CD4-positive, alpha-beta T cell treated with Interleukin-15 for 1 hour (primary cell): ENCODE measurements at places on chromosomes 7 and 10.
A peak's percentile ranks its signal among the peaks of the same experiment; 100 is the strongest.

GRCh38 chr7:55526770-55527169, 45.5 kb downstream of the VOPP1 start:
- DNase-seq = peak; percentile 45

DNA sequence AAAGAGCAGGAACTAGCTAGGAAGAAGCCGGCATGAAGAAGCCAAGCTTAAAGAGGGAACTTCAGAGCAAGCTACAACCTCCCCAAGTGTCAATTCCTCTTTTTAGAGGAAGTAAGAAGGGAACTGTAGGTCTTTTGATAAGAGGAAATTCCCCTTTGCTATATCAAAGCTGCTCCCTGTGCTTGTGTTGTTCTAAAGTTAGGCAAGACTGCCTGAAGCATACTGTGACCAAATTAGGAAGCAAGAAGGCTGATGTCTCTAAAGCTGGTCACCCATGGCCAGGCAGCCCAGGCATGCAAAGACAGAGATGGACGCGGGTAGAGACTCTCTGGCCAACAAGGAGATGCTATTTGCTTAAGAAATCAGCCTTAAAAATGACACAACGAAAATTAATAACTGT, 87.9 kb downstream of the RNF216 start:
- peak; percentile 63 for DNase-seq

DNA sequence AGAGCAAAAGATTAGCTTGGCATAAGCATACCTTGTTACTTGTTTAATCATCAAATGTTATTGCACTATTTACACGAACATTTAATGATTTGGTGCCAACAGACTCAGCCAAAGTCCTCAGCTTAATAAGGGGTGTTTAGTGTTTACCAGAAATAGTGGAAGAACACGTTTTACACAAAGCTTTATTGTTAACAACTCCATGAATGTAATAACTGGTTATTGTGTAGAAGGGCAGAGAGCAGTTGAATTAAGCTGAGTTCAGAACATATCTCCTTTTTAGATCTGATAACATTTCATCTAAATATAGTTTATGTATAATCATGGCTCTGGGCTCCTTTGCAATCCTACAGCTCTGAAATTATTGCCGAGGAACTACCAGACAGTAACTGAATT, 99.1 kb downstream of the CABCOCO1 start:
- DNase-seq = no peak

- no peak for DNase-seq
Measured at GRCh38 chr10:58560068-58560467, 47.4 kb downstream of the BICC1 start.

DNA sequence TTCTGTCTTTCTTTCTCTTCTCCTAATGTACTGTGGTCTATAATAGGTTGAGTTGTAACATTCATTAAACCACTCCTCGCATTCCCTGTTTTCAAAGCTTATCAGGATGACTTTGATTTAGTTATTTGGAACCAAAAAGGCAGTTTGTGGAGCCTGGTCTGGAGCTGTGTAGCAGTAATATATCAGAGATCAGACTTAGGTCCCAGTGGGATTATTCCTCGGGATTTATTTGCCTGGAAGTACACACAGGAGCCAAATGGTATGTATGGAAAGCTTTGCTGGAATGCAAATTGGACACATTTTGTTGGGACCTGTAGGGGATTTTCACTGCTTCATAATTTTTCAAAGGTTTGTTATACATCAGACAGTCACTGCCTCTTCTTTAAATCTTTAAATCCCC, 40.9 kb downstream of the GBF1 start:
- no peak for DNase-seq

DNA sequence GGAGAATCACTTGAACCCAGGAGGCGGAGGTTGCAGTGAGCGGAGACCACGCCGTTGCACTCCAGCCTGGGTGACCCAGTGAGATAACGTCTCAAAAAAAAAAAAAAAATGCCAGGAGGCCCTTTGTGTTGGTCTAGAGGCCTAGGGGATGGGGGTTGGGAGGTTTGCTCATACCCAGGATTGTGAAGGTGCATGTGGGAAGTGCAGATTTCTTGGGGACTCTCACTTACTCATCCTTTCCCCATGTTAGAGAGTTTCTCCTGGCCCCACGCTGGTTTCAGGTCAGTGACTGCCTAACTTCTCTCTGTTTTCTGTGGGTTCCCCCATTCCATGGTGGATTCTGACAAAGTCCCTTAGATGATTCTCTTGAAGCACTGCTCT, 471.5 kb upstream of the CNTNAP2 start:
- no peak for DNase-seq

DNA sequence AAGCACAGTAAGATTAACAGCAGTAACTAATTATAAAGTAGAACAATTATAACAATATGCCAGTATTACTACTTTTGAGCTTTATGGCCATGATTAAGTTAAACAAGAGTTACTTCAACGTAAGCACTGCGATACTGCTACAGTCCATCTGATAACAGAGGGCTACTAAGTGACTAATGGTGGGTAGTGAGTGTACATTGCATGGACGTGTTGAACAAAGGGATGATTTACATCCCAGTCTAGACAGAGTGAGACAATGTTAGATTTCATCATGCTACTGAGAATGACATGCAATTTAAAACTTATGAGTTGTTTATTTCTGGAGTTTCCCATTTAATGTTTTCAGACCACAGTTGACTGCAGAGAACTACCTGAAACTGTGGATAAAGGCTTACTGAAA, 45.6 kb downstream of the TPST1 start:
- DNase-seq = no peak

- DNase-seq = no peak
Measured at GRCh38 chr10:99346247-99346646, 17.1 kb downstream of the CNNM1 start.

- no peak for DNase-seq
Measured at GRCh38 chr7:149703044-149703650, 70.2 kb downstream of the ZNF467 start.

DNA sequence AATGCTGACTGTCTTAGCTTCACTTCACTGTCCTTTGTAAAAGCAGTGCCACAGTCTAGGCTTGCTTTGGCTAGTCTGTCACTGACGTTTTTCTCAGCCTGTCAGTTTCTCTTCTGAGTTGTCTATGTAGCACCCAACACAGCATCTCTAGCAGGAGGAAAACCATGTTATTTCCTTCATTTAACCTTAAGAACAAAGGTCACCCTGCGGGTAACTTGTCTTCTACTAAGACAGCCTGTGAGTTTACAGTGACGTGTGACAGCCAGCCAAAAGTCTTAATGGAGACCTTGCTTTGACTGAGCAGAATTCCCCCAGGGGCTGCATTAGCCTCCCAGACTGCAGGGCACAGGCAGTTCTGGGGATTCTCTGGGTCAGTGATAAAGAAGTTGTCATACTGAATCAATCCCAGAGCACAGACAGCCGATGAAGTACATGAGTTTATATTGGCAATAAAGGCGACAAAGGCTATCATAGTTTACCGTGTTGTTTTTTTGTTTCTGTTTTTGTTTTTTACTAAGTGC, 296.0 kb upstream of the KIAA1217 start:
- no peak for DNase-seq

DNA sequence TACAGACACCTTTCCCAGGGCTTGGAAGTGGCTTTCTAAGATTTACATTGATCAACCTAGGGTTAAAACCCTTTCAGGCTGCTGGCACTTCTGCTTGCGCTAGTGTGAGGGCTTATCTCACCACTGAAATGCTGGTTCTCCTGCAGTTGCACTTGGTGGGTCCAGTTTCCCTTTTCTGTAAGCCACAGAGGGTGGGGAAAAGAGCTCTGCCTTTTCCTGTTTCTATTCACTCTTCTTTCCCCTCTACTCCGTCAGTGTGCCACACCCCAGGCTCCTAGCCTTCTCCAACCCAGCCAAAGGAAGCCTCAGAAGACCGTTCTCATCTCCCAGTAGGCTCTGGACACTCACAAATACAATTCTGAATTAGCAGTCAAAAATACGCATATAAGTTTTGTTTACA, 19.0 kb upstream of the CAPZA2 start:
- DNase-seq = peak; percentile 45

GRCh38 chr7:36075561-36075960, 77.5 kb upstream of the EEPD1 start:
- DNase-seq = no peak

DNA sequence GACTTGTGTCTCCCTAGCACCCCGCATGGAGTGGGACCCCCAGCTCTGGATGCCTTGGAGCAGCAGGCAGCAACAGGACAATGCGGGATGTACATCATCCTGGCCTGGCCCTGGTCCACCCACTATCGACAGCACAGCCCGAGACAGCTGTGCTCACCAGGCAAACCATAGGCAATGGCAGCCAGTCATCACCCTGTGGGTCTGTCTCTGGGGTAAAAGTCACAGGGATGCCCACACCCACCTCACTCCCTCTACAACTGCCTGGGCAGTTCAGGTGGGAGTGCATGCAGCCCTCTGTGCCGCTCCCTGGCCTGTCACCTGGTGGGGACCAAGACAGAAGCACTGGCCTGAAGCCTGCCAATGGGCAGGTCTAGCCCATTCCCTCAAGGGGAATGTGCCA, 147.8 kb downstream of the GRID1 start:
- no peak for DNase-seq

DNA sequence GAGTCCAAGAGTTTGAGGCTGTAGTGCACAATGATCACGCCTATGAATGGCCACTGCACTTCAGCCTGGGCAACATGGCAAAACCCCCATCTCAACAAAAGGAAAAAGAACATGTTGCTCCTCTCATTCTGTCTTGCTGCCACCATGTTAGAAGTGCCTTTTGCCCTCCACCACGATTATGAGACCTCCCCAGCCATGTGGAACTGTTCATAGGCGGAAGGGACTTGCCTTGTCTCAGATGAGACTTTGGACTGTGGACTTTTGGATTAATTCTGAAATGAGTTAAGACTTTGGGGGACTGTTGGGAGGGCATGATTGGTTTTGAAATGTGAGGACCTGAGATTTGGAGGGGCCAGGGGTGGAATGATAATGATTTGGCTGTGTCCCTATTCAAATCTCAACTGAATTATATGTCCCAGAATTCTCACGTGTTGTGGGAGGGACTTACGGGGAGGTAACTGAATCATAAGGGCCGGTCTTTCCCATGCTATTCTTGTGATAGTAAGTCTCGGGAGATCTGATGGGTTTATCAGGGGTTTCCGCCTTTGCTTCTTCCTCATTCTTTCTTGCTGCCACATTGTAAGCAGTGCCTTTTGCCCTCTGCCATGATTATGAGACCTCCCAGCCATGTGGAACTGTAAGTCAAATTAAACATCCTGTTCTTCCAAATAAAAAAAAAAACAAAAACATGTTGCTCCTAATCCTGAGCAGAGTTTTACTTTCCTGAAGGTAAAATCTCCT, 22.3 kb downstream of the DLG5 start:
- no peak for DNase-seq

DNA sequence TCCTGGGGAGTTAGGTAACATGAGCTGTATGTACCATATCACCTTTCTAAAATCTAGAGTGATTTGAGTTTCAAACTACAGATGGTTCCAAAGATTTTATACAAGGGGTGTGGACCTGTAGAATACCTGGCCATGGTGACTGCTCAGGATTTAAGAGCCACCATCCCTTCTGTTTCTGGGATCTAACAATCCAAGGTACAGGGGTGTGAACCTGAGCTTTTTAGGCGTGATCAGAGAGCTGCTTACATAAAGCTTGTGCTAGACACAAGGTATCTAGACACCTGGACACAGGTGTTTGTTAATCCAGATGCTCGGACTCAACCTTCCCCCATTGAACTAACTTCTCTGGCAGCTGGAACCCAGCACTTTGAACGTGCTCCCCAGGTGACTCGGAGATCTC, 516.4 kb downstream of the RPS24 start:
- no peak for DNase-seq

GRCh38 chr10:124380256-124380995, 38.3 kb downstream of the OAT start:
- no peak for DNase-seq

DNA sequence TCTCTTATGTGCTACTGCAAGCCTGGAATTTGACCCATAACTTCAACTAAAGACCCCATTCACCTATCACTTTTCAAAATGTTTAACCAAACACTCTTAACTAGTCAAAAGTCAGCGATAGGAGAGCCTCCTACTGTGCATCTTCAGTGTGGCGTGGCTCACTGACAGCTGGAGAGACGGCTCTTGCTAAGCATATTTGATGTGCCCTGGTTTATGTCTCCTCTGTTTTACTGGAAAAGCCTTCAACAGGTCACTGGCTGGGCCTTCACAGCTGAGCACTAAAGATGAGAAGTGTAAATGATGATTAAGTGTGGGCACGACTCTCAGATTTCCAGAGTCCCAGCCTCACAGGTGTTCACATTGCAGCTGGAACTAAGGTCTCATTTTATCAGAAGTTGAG, 472.1 kb downstream of the SEMA3D start:
- DNase-seq = no peak

DNA sequence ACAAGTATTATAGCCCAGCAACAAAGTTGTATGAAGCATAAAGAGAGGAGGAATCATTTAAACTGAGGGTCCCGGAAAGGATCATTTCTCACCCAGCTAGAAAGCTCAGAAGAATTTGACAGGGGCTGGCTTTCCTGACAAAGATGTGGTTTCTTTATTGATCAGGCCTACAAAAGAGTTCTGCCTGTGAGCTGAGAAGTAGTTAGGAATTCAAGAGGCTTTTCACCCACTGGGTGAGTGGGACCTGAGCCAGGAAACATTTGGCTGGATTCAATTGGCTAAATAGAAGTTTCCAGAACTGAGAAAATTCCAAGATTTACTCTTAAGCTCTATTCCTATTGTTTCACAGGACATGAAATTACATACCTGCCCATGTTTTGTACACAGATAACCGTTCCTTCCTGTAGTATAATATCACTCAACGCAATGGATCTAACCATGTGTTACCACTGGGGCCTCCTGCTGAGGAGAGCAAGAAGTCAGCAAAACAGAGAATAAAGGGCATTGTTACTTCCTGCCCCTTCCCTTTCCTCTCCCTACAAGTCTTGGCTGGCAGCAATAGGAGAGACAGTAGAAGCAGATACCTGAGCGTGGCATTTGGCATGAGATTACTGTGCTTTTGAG, 53.9 kb upstream of the PAPSS2 start:
- no peak for DNase-seq

GRCh38 chr7:130379921-130380860, at the start of gene CPA1:
Gene CPA1 (plus strand): TSS chr7:130380494. CDS start chr7:130380521, 27 bp downstream.
- no peak for DNase-seq

- DNase-seq = peak; percentile 50
Measured at GRCh38 chr7:92717993-92718716, 118.2 kb downstream of the CDK6 start.

DNA sequence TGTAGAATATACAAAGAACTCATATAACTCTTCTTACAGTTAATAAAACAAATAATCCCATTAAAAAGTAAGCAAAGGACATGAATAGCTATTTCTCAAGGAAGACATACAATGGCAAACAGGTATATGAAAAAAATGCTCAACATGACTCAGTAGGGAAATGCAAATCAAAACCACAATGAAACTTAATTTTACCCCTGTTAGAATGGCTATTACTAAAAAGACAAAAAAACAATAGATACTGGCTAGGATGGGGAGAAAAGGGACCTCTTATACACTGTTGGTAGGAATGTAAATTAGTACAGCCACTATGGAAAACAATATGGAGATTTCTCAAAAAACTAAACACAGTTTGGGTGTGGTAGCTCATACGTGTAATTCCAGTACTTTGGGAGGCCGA, 37.8 kb downstream of the HERPUD2 start:
- no peak for DNase-seq
